Activated CD4-positive, alpha-beta T cell treated with anti-CD3 and anti-CD28 coated beads for 24 hours (primary cell): ENCODE measurements at places on chromosomes 5 and 9.

DNA sequence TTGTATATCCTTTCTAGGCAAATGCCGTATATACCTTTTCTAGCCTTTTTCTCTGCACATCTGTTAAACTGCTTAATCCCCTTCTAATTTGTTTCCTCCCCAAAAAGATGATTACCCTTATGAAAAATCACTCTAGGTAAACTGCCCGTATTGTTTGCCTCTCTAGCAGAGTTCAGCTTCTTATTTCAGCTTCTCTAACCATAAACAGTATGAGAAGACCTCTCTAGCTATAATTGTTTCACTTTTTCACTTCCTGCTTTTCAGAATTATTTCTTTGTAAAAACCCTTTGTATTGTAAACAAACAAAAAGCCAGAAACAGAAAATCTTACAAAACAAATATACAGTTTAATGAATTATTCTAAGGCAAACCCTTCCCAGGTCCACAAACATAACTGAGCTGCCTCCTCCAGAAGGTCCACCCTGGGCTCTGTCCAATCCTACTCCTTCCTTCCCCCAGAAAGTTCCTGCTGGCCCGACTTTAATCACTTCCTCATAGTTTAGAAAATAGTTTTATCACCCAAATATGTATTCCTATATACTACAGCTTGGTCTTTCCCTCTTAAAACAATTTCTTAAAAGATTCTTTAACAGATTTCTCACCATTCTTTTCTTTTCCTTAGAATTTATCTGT is 158.1 kb downstream of the FGF1 start:
- no peak for DNase-seq

GRCh38 chr5:159825551-159826051 is 90.7 kb upstream of the ADRA1B start:
- DNase-seq = no peak

- DNase-seq = peak; percentile 16
Observed at GRCh38 chr9:6413365-6414246, 607 bp downstream of the UHRF2 start.

- no peak for DNase-seq
Observed at GRCh38 chr5:136053336-136054141, 24.8 kb downstream of the TGFBI start.
